Mucosa of gallbladder (tissue), 1 donor: ENCODE measurements at places on chromosomes 1 and 21. TPM values are rescaled to one million over a fixed set of nuclear protein-coding genes. Genes with fewer than 3 reads are reported as not detected.

DNA sequence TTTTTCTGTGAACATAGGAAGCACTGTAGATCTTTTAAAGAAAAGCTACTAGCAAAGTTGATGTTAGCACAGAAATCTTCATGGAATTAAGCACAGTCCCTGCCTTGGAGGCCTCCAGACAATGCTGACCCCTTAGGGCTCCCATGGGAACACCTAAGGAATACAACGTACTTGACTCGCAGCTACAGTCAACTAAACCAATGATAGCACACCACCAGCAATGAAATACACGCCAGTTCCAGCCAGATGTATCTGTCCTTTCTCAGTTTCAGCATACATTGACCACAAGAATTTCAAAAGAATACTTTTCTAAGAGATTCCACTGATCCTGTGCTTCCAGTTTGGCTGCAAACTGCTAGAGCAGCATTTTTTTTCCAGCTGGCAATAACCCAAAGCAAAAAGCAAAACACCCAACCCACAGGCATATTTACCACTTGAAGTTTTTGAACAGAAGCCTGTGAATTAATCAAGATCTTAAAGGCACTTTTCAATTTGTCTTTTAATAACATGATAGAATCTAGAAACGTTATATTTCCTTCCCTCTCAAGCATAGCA, 42.8 kb upstream of the KRTAP11-1 start:
- no peak for DNase-seq

GRCh38 chr1:18922848-18923755, 20.7 kb upstream of the ALDH4A1 start:
- DNase-seq = no peak

DNA sequence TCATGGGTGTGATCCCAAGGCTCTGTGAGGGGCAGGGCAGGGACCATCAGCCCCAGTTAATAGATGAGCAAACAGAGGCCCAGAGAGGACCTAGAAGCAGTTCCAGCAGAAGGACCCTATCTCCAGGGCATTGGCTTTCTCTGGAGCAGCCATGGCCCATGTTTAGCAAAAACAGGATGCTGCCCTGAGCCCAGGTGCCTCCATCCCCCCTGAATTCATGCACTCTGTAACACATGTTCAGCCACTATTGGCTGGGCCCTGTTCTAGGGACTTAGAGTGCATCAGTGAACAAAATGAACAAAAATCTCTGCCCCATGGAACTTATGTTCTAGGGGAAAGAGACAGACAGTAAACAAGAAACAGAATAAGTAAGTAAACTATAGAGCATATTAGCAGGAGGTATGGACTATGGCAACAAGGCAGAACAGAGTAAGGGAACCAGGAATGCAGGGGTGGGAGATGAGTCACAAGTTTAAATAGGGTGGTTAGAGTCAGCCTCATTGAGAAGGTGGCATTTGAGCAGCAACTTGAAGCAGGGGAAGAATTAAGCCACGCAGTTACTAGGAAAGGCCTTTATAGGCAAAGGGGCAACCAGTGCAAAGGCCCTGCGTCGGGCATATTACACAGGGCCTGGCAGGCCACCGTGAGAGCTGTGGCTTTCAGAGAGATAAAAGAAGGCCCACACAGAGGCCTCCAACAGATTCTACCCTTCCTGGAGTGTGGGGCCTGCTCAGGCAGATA, 185.9 kb upstream of the EDN2 start:
- no peak for DNase-seq

DNA sequence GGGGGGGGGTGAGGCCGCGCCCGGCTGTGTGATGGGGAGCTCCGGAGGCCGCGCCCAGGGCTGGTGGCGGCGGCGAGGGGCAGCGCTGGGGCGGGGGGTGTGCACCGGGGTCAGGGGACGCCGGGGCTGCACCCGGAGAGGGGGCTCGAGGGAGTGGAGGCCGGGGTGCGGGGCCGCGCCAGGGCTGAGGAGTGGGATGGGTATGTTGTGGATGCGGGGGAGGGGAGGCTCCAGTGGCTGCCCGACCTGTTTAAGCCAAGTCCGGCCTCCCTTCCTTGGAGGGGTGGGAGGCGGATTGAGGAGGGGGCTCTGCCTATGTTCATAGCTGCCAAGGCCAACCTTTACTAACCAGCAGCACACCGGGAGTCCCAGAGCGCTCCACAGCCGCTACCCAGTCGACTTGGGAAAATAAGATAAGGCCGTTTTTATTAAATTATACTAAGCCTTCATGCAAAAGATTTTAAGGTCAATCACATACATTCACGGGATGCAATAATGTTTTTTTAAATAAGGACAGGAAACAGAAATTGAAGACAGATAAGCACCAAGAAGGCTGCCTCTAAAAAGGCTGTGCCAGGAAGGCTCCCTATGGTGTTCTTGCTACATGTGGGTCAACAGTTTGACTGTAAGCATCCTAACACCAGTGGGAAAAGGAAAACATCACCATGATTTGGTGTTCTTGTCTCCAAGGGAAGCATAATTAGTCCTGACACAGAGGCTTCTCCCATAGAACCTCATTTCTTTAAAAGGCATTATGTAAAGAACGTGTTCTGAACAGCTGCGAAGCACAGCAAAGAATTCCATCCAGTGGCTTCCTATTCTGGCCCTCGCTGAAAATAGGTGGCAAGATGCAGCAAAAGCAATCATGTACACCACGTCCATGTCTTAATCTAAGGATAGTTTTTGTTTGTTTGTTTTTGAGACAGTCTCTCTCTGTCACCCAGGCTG, 626 bp upstream of the HLCS start:
- DNase-seq = no peak

DNA sequence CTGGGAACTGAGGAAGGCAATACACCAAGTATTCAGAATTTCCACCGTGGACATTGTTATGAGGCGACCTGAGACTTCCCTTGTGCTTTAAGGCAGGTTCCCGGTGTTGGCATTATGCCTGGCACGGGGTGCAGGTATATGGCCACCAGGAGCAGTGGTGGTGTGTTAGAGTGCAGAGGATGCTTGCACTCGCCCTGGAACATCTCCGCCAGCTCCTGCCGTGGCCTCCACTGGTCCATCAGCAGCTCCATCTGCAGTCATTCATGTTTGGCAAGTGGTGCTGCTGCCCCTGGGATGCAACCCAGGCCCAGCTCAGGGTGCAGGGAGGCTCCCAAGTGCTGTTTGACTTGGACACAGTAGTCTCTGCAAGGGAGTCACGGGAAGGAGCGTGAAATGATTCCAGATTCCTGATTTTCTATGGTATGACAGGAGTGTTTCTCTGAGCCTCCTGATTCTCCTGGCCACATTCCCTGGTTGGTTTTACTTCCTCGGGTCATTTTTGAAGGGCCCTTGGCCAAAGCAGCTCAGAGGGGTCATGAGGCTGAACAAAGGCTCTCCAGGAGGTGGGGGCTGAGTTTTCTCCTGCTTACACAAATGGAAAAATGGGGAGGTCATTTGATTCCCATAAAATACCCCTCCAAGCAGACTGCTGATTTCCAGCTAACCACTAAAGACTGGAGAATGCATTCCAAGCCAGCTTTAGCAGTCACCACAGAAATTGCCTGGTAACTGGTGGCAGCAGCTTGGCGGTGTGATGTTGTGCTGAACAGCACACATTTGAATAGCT, 60.4 kb upstream of the PSEN2 start:
- DNase-seq = no peak

DNA sequence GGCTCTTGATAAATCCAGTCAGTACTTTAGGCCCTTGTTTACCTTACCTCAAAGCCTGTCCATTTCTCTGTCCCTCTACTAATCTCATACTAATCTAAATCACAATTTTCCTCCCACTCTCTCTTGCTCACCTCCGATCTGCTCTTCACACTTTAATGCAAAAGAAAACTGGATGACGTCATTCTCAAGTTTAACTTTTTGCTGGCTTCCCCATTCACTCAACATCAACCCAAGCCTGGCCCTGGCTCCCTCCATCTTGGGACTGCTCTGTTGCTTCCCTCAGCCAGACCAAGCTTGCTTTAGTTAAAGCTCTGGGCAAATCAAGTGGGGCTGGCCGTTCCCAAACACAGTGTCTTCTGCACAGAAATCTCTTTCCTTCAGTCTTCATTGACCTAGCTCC, 29.7 kb downstream of the COA6 start:
- no peak for DNase-seq

DNA sequence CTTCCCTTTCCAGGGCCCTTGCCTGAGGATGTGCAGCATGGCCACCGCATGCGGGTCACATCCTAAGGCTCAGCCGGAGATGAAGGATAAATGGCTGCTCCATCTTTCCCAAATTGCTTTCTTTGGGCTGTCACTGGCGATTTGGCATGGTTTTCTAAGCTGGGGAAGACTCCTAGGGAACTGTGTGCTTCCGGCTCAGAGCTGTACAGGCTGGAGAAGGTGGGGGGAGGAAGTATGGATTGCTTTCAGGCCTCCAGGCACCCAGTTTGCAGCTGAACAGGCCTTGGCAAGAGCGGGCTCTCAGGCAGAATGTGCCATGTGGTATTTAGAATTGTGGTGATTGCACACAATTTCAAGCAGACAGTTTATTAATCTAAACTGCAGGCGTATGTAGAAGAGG, 48.9 kb downstream of the TMEM53 start:
- DNase-seq = no peak

DNA sequence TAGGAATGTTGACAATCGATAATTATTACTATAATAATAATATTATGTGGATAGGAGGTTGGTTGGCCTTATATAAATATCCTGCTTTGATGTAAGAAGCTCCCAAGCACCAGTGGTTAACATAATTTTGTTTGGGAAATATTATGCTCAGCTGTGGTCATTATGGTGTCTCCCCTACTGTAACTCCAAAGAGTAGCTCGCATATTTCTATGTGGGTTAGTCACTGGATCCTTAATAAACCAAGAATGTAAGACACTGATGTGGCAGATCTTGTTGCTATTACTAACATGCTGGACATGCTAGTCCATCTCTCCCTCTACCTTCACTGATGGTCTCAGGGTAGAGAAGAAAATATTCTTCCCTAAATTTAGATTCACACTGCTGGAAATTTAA, 79.2 kb upstream of the RALGPS2 start:
- no peak for DNase-seq

DNA sequence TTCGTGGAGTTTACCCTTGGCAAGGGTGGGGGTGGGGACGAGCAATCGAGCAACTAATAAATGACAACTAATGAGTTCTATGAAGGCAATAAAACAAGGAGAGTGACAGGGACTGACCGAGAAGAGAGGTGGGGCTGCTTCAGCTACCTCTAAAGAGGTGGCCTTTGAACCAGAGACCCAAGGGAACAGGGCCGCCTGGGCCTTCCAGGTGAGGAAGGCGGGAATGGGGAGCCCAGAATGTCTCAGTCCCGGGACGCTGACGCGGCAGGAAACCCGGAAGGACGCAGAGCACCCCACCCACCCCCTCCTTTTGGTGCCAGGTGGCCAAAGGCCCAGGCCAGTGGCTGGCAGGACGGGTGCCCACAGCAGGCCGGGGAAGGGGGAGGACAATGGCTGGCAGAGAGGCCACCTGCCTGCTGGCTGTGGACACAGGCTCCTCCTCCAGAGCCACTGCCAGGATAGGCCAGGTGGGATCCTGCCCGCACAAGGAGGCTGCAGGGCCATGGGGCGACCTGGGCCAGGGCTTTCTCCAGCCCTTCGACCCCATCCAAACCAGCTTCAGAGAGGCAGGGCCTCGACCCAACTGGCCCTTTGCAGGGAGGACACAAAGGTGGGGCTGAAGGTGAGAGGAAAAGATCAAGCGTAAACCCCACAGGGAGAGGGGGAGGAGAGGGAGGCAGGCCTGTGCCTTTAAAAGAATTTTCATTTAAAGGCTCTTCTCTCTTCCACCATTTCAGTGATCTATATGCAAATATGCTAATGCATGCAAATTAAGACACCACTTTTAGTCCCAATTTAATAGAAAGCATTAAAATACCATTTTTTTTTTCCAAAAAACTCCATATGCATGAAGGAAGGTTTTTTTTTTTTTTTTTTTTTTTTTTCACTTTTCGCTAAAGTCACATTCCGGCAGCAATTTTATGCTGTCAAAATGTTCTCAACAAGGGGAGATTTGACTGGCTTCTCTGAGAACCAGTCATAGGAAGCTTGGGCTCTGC, 58.1 kb downstream of the CASZ1 start:
- DNase-seq = peak; percentile 66

The LRRC71 gene
- 0.23 TPM for total RNA-seq
